Activated CD4-positive, alpha-beta memory T cell treated with anti-CD3 and anti-CD28 coated beads, Interleukin-2, amount 10 ng/mL, durations not matched to agents 7 days and 5 days (primary cell): ENCODE measurements at places on chromosomes 2 and 18. TPM values are rescaled to one million over a fixed set of nuclear protein-coding genes. Genes with fewer than 3 reads are reported as not detected.

DNA sequence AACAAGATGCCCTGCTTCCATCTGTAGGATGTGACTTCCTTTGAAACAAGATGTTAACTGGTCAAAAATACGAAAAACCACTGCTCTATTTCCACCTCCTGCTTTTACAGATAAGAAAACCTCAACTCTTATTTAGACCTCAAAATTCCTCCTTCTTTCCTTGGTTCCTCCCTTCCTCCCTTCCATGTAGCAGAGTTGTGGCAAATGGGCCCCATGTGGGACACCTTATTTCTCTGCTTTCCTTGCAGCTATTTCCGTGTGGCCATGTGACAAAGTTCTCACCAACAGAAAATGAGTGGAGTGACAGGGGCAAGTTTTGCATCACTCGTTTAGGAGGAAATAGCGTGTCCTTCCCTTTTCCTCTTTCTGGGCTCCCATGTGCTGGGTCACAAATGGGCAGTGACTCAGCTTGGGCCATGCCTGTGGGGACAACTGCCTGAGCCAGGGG is 69.4 kb upstream of the SMAD2 start:
- H3K36me3 ChIP-seq = no peaks in the 10 kb centered on the region
- peaks cover 3% of the 10 kb centered on the region for H3K4me1 ChIP-seq
- H3K4me3 ChIP-seq = no peak overlapping the region
- H3K27me3 ChIP-seq = peaks cover 5% of the 10 kb centered on the region
- H3K27ac ChIP-seq = no peak overlapping the region
- DNase-seq = no peak

- no peak overlapping the region for H3K4me3 ChIP-seq
- no peaks in the 10 kb centered on the region for H3K27me3 ChIP-seq
- H3K36me3 ChIP-seq = peaks cover 3% of the 10 kb centered on the region
- H3K4me1 ChIP-seq = peaks cover 48% of the 10 kb centered on the region
Measured at GRCh38 chr2:136319237-136319636, 201.3 kb upstream of the CXCR4 start.

DNA sequence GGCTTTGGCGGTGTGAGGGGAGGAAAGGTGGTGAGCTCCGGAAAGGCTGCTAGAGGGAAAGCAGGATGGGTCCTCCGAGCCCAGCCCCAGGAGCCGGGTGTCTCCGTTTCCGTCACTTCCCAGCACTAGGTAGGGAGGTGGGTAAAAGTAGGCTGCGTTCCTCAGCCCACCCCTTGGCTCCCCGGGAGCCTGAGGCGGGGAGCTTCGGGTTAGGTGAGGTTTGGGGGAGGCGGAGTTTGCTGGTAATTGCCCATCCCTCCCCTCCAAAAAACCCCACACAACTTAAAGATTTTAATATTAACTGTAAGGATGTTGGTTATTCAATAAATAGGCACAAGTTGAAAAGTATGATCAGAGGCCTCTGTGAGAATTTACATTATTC is 552 bp upstream of the ATF2 start:
- DNase-seq = no peak
- H3K4me1 ChIP-seq = peaks cover 61% of the 10 kb centered on the region
- H3K27me3 ChIP-seq = no peaks in the 10 kb centered on the region
- peaks cover 31% of the 10 kb centered on the region for H3K36me3 ChIP-seq

- H3K27ac ChIP-seq = peak overlapping the region; percentile 73
- no peaks in the 10 kb centered on the region for H3K27me3 ChIP-seq
- peak overlapping the region; percentile 96 for H3K4me3 ChIP-seq
- H3K36me3 ChIP-seq = peaks cover 70% of the 10 kb centered on the region
- peaks cover 38% of the 10 kb centered on the region for H3K4me1 ChIP-seq
- no peak for DNase-seq
Measured at GRCh38 chr2:162074632-162074895, 549 bp upstream of the DPP4 start.

GRCh38 chr18:58367425-58368140 is 261.3 kb downstream of the ALPK2 start:
- no peak for DNase-seq
- no peak overlapping the region for H3K27ac ChIP-seq
- H3K4me3 ChIP-seq = no peak overlapping the region
- no peaks in the 10 kb centered on the region for H3K4me1 ChIP-seq

GRCh38 chr2:67604360-67604759 is 207.2 kb downstream of the ETAA1 start:
- no peaks in the 10 kb centered on the region for H3K4me1 ChIP-seq
- H3K4me3 ChIP-seq = no peak overlapping the region
- no peak for DNase-seq

- no peak overlapping the region for H3K27ac ChIP-seq
- peaks cover 17% of the 10 kb centered on the region for H3K4me1 ChIP-seq
- no peaks in the 10 kb centered on the region for H3K36me3 ChIP-seq
- no peak overlapping the region for H3K4me3 ChIP-seq
- no peak for DNase-seq
- no peaks in the 10 kb centered on the region for H3K27me3 ChIP-seq
Measured at GRCh38 chr2:217793566-217794132, 209.1 kb downstream of the TNS1 start.

DNA sequence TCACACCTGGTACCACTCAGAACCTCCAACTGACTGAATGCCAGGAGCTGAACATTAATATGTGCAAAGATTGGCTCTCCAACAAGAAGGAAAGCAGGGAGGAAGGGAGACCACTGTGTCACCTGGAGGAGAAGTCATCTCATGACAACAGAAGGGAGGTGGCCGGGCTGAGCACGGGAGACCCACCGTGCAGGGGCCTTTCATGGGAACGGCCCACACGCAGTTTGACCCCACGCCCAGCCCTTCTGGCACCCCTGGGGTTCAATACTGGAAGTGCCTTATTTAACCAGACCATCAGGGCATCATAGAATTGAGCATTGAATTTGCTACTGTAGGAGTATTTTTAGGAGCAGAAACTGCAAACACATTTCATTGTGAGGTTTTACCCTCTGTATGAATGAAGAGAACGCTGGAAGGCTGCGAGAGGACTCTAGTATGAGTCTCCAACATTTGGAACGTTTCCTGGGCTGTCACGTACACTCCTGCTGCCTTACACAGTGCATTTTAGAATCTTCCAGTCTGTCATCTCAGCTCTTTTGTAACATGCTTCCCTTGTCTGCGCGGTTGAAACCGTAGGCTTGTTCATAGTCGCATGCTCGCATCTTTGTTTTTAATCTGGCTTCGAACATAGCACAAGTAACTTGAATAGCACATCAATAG is 132.1 kb downstream of the NFATC1 start:
- no peak overlapping the region for H3K4me3 ChIP-seq
- no peak for DNase-seq
- peaks cover 14% of the 10 kb centered on the region for H3K36me3 ChIP-seq

DNA sequence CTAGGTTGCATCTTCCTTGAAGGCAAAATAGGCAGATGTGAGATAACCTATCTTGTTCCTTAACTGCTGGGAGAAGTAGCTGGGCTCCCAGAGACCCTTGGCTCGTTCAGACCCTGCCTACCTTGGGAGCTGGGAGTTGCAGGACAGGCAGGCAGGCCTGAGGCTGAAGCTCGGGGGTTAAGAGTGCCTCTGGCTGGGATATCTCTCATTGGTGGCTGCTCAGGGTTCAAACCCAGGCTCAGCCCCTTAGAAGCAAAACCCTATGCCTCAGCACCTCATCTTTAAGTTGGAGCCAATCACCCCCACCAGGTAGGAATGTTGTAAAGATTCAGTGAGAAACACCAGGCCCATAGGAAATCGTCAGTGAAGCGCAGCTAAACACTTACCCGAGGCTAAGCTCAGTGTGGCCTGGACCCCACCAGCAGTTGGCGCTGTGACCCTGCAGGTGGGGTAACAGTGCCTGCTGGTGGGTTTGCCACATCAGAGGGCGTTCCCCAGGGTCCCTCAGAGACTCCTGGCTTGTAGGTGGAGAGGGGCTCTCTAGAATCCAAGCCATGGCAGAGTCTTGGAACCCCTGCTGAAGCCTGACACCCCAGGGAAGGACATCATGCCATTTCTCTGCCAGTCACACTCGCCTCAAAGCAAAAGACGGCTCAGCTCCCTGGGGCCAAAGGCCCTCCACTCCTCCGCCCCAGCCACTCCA is 54.6 kb upstream of the GPR17 start:
- DNase-seq = peak; percentile 64
- no peak overlapping the region for H3K4me3 ChIP-seq
- no peak overlapping the region for H3K27ac ChIP-seq
- H3K4me1 ChIP-seq = peaks cover 4% of the 10 kb centered on the region

- peaks cover 5% of the 10 kb centered on the region for H3K36me3 ChIP-seq
Measured at GRCh38 chr2:221554769-221555493, 17.2 kb downstream of the EPHA4 start.

DNA sequence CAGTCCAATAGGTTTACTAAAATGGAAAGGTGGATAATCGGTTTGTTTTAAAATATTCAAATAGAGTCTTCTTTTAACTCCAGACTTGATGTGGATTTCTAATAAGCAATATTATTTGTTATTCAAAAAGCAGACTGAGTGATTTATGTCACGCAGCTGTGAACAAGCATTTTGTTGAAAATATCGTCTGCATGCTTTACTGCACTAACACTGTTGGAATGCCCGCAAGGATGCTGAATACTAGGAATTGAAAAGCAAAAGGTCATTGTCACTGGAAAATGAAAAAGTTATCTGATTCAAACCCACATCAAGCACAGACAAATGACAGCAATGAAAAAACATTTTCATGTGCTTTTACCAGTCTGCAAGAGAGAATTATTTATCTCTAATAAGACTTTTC is 31.1 kb downstream of the CHN1 start:
- H3K27ac ChIP-seq = no peak overlapping the region
- no peak overlapping the region for H3K4me3 ChIP-seq
- no peak for DNase-seq

DNA sequence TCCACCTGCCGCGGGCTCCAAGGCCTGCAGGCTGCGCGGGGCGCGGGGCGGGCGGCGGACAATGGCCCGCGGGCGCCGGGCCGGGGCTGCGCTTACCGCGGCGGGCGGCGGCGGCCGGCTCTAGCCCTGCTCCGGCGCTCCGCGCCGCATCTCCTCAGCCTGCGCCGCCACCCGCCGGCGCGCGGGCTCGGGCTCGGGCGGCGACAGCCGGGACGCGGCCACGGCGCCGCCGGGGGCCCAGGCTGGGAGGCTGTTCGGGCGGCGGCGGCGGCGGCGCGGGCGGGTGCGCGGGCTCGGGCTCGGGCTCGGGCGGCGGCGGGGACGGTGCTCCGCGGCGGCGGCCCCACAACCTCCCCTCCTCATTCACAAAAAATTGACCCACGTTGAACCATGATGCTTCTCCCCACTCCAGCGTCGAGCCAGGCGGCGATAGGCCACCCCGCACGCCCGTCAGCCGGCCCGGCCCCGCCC is at the start of gene HDAC4:
TSS of gene HDAC4 (minus strand) at position 425 of the 471 bp plus-strand sequence. CDS start 48,321 bp downstream, outside the sequence.
- H3K27me3 ChIP-seq = peaks cover 13% of the 10 kb centered on the region
- H3K36me3 ChIP-seq = peaks cover 12% of the 10 kb centered on the region
- peak within 1 kb of the TSS; percentile 95 for H3K27ac ChIP-seq
- H3K4me3 ChIP-seq = peak within 1 kb of the TSS; percentile 86
- H3K4me1 ChIP-seq = peaks cover 38% of the 10 kb centered on the region
- DNase-seq = no peak

ABCA12 gene
- not detected for total RNA-seq

AKAIN1 gene
- not detected for total RNA-seq

GPBAR1 gene
- total RNA-seq = 0.68 TPM
